ENCODE measurements at places on chromosomes 5 and 9.

- no peak for DNase-seq
Measured at GRCh38 chr5:411728-412127, 31.2 kb upstream of the EXOC3 start.

DNA sequence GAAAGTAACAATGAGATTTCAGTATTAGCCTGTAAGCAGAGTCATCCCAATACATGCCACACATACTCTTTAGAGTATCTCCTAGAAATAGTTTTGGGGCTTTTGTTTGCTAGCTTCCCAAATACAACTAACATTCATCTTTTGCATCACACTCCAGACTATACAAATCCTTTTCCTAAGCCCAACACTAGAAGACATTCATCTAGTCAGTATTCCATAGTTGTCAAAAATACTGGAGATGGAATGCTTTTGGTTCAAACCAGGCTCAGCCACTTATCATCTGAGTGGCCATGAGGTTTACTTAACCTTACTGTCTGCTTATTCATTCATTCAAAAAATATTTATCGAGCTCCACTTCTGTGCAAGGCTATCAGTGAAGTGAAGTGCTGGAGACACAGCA lies 205.1 kb upstream of the SGCD start:
- no peak for DNase-seq

- DNase-seq = no peak
Measured at GRCh38 chr9:82052081-82052480, 63.5 kb downstream of the SPATA31D1 start.

- DNase-seq = peak; percentile 55
Measured at GRCh38 chr9:91193658-91194391, 167.9 kb downstream of the AUH start.

- DNase-seq = no peak
Measured at GRCh38 chr9:92385477-92385876, 18.9 kb downstream of the OGN start.

DNA sequence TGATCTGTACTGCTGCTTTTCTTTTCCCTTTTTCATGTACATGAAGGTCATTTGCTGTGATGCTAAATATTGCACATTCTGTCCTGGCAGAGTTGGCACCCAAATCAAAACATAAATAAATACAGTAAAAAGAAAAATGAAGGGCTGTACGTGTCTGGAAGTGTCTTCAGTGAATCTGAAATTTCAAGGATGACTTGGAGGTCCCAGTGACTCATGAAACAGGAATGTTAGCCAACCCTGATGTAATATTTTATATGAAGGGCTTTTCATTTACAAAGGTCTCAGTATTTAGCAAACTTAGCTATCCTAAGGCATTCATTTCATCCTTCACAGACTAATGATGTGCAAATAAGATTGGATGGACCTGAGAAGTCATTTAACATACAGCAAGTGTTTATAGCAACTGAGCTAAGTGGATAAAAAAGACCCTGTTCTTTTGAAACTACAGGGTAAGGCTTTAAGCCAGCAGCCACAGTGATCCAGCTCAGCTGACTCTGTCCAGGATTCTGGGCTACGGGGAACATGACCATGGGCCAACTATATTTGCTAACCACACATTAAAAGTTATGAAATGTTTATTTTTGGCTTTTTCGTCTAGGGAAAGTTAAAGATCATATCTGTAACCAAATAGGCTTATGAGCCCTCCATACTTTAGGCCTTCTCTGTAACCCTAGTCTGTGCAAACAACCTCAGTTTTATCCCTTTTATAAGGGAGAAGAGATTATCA lies 104.0 kb upstream of the DMRTA1 start:
- DNase-seq = no peak

GRCh38 chr9:976943-977837 lies 735 bp downstream of the DMRT3 start:
- no peak for DNase-seq

DNA sequence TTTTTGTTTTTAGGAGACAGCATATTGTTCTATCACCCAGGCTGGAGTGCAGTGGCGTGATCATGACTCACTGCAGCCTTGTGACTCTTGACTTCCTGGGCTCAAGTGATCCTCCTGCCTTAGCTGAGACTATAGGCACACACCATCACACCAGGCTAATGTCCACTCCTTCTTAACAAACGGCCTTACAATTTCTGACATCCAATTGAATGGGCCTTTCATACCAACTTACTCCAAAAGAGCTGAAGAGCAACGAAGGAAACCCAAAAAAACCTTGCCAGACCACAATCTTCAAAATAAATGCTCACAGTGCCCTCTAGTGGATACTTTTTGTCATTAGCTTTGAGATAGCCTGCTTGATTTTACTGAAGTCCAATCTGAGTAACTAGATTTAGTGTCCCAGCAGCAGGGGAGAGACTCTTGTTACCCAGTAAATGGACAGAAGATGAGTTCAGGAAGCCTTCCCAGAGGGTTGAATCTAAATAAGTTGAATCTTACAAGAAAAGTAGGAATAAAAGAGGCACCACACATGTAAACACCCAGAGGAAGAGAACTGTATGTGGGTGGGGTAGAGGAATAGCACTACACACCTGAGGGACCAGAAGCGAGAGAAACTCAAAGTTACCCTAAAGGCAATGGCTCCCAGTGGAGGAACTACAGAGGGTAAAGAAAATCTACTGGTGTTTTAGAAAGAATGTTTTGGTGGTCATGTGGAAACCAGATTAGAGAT lies 9.3 kb downstream of the ZNF622 start:
- DNase-seq = peak; percentile 78

GRCh38 chr5:14406554-14406849 lies 175.1 kb upstream of the OTULINL start:
- DNase-seq = no peak

GRCh38 chr9:91207729-91208418 lies 153.8 kb downstream of the AUH start:
- peak; percentile 40 for DNase-seq

- DNase-seq = no peak
Measured at GRCh38 chr5:152907488-152908245, 502.6 kb upstream of the NMUR2 start.

DNA sequence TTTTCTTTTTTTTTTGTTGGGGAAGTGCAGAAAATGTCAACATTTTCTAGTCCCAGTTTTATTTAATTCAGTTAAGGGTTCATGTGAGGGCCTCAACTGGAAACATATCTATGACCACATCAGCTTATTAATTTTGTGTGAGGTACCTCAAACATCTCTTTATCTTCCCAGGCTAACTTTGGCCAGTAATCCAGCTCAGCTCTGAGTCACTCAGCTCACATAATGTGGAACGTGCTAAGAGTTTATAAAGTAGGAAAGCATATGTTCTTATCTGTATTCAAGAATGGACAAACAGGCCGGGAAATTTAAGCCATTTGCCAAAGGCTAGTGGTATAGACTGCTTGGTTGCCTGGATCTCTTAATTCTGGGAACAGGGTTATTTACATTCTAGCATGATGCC lies 118.4 kb downstream of the INSYN2B start:
- DNase-seq = no peak

- no peak for DNase-seq
Measured at GRCh38 chr5:79653843-79654242, 35.8 kb upstream of the CMYA5 start.

DNA sequence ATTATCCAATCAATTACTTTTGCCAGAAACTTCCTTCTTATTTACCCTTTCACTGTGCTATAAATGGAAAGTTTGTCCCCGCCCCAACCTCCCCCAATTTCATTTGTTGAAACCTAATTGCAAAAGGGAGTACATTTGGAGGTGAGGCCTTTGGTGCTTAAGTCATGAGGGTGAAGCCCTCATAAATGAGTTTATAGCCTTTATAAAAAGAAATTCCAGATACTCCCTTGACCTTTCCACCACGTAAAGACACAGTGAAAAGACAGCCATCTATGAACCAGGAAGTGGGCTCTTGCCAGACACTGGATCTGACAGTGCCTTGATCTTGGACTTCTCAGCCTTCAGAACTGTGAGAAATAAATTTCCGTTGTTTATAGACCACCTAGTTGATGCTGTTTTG lies 82.3 kb downstream of the NUDT12 start:
- DNase-seq = no peak

DNA sequence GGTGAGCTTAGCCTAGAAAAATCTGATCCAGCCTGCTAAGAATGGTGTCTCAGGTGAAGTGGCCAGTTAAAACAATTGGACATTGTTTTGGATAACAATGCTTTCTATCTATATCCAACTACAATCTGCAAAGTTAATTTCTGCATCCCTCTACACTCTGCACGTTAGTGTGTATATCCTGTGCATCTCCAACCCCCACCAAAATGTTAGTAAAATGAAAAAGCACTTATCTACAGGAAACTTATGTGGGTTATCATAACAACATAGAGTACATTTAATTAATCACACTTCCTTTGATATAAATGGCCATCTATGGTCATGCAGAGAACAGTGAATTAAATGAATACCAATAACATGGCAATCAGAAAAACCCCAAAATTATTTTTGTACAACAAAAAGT lies 158.7 kb downstream of the NFIB start:
- DNase-seq = no peak

DNA sequence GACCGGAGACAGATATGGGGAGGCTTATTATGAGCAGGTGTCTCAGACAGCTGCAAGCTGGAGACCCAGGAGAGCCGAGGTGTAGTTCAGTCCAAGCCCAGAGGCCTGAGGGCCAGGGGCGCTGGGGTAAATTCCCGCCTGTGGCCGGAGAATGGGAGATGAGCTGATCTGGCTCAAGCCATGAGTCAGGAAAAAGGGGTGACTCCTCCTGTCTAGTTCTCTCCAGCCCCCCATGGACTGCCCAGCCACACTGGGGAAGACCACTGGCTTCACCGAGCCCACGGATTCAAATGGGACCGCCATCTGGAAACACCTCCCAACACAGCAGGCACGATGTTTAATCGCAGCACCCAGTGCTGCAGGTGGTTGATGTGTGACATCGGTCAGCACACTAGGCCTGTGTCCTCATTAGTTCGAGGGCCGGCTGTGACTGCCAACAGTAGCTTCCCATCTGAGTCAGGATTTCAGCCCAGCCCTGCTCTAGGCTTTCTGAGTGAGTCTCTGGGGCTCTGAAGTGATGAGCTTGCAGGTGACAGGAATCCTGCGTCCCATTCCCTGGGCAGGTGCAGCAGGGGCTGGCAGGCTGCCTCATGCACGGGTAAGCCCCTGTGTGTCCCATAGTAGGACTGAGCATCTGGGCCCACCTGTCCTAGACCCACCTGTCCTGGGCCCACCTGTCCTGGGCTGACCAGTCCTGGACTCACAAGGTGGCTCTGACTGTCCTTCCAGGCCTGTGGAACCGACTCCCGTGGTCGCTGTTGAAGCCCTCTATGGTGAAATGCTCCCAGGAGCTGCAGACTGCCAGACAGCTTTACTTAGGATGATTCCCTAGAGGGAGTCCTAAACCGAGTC lies 49.7 kb downstream of the AHRR start:
- DNase-seq = no peak

DNA sequence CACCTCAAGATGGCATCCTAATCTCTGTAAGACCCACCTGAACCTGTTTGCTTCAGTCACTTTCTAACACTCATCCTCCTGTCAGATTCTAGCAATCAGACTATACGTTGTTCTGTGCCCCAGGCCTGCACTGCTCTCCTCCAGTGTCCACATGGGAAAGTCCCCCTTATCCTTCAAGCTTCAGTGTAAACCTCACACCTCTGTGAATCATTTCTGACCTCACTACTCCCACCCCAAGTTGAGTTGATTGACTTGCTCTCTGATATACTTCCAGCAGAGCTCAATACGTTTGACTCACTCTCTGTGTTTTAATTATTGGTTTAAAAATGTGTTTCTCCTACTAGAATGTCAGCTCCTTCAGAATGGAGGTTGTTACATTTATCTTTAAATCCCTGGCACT lies 240.2 kb downstream of the FBXL17 start:
- DNase-seq = no peak

DNA sequence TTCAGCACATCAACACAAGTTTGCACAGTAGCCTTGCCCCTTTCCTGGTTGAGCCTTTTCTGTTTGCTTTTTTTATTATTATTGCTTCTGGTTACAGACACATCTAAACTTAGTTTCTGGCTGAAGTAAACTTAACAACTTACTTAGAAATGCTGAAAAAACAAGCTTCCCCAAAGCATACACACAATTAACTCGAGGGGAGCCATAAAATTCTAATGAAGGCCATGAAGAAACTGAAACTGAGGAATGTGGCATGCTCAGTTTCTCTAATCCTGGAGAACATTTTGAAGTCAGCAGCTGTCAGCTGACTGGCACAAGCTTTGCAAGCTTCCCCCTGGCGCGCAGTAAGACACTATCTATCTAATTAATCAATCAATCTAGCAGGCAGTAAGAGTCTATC lies 3.7 kb downstream of the MYO10 start:
- DNase-seq = no peak

DNA sequence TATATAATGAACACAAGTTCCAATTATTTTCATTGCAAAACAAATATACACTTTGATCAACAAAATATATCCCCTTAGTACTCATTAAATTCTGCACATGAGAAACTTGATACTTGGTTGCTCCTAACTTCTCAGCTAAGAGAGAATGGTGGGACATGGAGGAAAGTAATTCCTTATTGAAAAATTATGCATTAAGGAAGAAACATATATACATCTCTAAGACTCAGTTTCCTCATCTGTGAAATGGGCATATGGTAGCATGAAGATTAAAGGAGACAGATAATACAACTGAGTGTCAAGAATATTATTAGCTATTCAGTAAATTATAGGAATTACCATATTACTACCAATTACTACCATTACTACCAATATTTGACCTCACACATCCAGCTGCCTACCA lies 85.8 kb downstream of the CRB2 start:
- DNase-seq = no peak

- no peak for DNase-seq
Measured at GRCh38 chr5:169837686-169838085, 142.6 kb downstream of the INSYN2B start.

DNA sequence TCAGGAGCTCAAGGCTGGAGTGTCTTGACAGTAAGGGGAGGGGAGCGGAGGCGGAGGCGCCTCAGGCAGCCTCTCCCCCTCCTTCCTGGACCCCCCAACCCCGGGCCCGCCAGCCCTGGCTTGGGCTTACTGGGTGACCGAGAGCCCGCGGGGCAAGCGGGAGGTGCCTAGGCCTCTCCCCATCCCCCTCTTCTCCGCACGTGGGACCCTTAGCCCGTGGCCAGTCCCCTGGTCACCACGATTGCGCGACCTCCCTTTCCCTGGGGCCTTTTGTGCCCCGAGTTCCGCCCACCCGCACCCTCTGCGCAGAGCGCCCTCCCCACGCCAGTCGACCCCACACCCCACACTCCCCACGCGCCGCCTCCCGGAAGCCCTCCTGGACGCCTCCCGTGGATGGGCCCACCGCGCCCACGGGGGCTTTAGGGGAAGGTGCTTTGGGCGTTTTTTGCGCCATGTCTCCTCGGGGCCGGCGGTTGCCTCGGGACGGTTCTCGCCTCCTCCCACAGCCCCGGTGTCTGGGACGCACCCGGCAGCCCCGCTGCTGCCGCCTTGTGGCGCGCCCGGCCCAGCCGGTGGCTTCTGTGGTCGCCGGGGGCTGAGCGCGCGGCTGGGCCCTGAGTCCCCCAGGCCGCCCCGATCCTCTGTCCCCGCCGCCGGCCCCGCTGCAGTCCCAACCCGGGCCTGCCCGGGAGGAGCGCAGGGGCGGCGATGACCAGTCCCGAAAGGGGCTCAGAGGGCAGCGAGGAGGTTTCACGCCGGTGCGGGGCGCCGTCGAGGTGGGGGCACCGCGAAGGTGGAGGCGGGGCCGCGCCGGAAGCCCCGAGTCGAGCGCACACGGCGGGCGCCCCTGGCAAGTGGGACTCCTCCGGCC lies 3.2 kb downstream of the TOR4A start:
- DNase-seq = peak; percentile 18

- no peak for DNase-seq
Measured at GRCh38 chr9:12955510-12956163, 180.8 kb downstream of the LURAP1L start.
